Stimulated activated CD4-positive, alpha-beta T cell treated with anti-CD3 and anti-CD28 coated beads, Interleukin-2, amount 100 ng/mL, for 48 hours (primary cell): ENCODE measurements at places on chromosomes 5 and 9.

DNA sequence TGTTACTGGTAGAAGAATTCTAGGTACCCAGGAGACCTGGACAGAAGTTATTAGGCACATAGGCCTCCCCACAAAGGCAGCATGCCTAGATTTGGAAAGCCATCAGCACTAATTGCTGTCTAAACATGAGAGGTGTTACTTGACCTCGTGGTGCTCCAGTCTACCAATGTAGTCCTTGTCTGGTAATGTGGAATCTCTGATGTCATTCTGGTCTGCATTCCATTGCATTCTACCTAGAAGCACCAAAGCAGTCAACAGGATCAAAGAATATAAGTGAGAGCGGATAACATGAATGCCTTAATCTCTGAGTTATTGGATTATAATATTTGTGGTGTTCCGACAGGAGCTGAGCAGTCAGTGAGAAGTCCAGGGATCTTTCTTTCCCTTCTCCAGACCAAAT, 175.2 kb downstream of the PSAT1 start:
- DNase-seq: no peak

DNA sequence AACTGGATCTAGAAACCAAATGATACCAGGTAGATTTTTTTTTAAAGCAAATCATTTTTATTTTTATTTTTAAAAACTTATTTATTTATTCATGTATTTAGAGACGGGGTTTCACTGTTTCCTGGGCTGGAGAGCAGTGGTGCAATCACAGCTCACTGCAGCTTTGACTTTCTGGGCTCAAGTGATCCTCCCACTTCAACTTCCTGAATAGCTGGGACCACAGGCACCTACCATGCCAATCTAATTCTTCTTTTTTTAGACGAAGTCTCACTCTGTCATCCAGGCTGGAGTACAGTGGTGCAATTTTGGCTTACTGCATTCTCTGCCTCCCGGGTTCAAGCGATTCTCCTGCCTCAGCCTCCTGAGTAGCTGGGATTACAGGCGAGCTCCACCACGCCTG, 41.3 kb upstream of the CDK20 start:
- DNase-seq: no peak

- DNase-seq: no peak
These were observed 33.8 kb upstream of the PTGS1 start for GRCh38 chr9:122336866-122337555.

DNA sequence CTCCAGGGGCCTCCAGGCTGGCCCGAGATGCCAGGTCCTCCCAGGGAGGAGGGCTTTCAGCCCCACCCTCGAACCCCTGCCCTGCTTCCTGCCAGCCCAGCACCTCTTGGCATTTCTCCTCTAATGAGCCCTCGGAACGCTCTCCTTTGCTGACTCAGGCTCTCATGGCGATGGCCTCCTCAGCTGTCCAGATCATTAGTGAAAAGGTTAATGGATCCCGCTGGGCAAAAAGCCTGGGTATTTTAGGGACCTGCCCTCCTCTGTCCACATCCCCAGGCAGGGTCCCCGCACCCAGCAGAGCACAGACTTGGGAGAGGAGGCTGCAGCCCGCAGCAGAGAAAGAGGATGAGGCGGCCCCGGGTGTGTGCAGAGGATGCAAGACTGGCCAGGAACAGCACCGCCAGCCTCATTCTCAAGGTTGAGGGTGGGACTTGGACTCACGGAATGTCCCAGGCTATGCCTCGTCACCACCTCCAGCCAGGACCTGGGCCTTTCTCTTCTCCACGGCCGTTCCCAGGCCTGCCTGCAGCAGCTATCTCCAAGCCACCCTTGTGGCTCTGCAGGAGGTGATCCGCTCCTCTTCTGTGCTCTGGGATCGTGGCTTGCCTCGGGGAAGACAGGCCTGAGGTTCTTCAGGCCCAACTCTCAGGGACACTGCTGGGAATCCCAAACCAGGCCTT, 23.0 kb upstream of the ADAMTS2 start:
- DNase-seq: no peak

GRCh38 chr5:136057401-136058038, 28.7 kb downstream of the TGFBI start:
- no peak for DNase-seq

GRCh38 chr5:78377718-78378105, 17.3 kb downstream of the SCAMP1 start:
- DNase-seq: no peak

DNA sequence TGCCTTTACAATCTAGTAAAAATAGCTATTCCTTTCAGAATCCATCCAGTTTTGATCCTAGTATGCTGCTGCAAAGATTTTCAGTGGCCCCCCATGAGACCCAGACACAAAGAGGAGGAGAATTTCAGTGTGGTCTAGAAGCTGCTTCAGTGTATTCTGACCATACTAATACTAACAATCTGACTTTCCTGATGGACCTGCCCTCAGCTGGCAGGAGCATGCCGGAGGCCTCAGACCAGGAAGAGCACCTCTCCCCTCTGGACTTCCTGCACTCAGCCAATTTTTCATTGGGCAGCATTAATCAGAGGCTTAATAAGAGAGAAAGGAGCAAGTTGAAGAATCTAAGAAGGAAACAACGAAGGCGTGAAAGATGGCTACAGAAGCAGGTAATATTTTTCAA, 48.5 kb downstream of the RNF180 start:
- no peak for DNase-seq

DNA sequence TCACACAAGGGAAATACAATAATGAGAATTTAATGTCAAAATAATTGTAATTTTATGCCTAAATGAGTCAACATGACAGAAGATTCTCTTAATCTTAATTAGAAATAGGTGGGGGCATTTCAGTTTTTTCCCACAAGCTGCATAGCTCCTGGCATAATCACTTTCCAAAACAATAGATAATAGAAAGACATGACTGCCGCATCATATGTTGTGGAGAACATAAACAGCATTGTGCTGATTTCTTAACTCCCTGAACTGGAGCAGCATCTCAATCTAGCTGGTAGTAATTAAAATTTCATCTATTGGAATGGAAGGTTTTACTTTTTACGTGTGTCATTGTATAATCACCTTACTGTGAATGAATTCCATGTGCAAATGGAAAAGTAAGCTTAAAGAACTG, 112.1 kb downstream of the ST8SIA4 start:
- DNase-seq: no peak

GRCh38 chr5:53568871-53569270, 8.4 kb downstream of the NDUFS4 start:
- DNase-seq: no peak

DNA sequence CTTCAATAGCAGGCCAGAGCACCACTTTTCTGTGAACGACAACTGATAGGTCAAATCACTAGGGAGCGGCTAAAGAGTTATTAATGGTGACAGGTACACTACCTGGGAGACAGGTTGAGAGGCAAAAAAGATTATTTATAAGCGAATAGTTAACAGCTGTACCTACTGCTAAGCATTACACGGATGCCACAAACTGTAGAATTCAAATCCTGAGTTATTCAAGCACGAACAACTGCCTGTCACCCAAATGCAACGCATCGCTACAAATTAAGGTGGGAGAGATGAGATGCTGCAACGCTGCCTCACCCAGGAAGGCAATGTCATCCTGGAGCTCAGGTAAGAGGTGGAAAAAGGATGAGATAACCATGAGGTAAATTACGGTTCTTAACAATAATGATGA, 342.9 kb downstream of the BNC2 start:
- no peak for DNase-seq

DNA sequence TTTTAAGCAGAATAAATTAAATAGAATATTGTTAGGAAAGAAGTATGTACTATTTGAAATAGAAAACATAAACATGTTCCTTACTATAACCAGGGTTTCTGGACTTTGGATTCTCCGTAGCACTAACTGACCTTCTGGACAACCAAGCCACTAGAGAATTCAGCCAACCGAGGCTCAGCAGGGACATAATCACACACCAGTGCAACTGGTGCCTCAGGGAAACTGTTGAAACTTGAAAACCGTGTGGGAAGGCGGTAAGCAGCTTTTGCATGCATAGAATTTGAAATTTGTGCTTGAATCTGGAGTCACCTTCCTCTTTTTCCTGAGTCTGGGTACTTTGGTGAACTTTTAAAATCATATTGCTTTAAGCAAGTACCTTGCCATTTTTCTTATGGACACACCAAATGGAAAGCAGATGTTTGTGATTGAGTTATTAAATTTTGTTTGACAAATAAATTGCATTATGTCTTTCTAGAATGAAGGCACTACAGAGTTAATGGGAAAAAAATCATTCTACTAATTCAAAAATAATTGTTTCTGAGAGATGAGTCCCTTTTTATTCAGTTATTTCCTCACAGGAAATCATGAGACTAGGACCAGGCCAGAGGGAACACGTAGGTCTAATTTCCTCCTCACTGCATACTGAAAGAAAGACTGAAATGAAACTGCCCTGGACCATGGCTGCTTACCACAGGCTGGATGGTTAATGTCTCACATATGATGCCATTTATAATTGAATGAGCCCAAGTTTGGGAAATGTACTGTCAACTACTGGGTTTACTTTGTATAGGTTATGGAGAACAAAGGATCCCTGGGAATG, 20.6 kb upstream of the SCAMP1 start:
- no peak for DNase-seq

GRCh38 chr9:123167474-123167873, 100.9 kb downstream of the STRBP start:
- DNase-seq: no peak

GRCh38 chr5:107557051-107557658, 113.6 kb downstream of the EFNA5 start:
- DNase-seq: no peak

- DNase-seq: no peak
These were observed 6.6 kb downstream of the OR13J1 start for GRCh38 chr9:35863583-35863982.
